ENCODE measurements at places on chromosomes 5 and 9.

DNA sequence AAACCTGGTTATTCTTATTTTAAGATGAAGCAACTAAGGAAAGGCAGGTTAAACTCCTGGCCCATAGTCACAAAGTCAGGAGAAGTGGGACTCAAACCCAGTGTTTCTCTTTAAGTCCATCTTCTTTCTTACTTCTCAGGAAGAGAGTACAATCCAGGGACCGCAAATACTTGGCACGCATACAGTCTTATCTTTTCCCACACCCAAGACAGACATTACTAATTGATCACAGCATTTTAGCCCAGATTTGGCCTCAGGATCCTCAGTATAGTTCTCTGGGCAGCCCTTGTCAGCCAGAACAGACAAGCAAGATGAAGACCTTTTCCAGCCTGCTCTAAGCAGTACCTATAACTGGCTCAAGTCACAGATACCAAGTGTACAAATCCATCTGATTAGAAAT lies 125.5 kb upstream of the RAI14 start:
- no peak for DNase-seq

DNA sequence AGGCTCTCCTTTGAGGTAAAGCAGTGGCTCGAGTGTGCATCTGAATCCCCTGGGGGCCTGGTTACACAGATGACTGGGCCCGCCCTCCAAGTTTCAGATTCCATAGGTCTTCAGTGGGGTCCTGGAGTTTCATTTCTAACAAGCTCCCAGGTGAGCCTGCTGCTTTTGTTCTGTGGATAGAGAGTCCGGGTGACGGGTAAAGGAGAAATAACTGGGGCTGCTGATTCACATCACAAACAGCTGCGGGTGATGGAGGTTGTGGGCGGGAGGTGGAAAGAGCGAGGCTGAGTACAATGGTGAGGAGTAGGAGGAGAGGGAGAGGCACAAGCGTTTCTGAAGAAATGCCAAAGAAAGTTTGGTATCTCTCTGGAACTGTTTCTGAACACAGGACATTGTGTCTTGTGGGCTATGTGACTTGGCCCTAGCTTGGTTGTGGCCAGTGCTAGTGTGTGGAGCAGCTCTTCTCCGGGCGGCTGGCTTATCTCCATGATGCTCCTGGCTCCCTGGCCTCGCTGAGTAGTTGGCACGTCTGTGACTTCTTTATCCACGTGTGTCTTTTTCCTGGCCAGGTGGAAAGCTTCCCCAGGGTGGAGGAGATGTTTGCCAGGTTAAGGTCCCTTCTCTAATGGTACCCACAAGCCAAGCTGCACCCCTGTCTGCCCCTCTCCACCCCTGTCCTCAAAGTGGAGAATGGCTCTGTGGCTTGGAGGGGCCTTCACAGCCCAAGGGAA lies 61.7 kb downstream of the HSPA4 start:
- no peak for DNase-seq

DNA sequence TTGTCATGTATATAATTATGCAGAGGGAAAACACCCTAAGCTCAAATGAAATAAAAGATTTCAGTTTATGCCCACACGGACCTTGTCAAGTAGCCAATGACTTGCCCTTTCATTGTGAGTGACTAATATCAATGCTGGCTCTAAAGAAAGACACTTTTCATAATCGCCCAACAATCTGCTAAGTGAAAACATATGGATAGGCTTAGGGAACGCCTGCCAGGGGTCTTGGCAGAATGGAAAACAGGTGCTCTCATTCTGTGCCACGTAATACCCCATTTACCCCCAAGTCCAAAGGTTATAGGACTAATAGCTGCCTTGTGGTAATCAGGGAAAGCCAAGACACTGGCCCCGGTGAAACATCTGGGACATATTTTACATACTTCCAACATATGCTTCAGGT lies 157.7 kb downstream of the SLF1 start:
- DNase-seq: no peak

DNA sequence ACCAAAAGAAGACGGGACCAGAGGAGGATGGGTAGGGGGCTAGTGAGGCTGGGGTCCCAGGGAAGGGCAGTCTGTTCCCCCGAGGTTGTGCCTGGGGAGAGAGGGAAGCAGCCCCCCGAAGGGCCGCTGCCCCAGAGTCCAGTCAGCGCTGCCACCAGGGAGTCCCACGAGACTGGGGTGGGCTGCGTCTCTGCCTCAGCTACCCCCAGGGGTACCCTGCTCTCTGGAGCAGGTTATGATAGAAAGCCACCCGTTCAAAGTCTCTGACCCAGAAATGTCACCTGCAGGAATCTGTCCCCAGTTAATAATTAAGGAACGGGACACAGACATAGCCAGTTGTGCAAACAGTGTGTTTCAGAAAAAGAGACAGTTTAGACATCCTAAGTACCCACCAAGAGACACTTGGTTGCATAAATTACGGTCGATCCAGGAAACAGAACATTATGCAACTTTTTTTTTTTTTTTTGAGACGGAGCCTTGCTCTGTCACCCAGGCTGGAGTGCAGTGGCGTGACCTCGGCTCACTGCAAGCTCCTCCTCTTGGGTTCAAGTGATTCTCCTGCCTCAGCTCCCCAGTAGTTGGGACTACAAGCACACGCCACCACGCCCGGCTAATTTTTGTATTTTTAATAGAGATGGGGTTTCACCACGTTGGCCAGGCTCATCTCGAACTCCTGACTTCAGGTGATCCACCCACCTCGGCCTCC lies 10.7 kb upstream of the AGPAT2 start:
- DNase-seq: no peak

- DNase-seq: no peak
Observed at GRCh38 chr9:18997151-18997550, 35.9 kb downstream of the SAXO1 start.

- DNase-seq: no peak
Observed at GRCh38 chr9:115192835-115193525, 75.0 kb upstream of the TNC start.

GRCh38 chr9:136061405-136061804 lies 33.7 kb downstream of the NACC2 start:
- no peak for DNase-seq

GRCh38 chr5:56692359-56693219 lies 122.8 kb upstream of the MAP3K1 start:
- no peak for DNase-seq

- DNase-seq: peak; percentile 54
Observed at GRCh38 chr9:136488247-136489214, 5.7 kb upstream of the SEC16A start.

- no peak for DNase-seq
Observed at GRCh38 chr9:16830806-16831205, 39.7 kb downstream of the BNC2 start.

DNA sequence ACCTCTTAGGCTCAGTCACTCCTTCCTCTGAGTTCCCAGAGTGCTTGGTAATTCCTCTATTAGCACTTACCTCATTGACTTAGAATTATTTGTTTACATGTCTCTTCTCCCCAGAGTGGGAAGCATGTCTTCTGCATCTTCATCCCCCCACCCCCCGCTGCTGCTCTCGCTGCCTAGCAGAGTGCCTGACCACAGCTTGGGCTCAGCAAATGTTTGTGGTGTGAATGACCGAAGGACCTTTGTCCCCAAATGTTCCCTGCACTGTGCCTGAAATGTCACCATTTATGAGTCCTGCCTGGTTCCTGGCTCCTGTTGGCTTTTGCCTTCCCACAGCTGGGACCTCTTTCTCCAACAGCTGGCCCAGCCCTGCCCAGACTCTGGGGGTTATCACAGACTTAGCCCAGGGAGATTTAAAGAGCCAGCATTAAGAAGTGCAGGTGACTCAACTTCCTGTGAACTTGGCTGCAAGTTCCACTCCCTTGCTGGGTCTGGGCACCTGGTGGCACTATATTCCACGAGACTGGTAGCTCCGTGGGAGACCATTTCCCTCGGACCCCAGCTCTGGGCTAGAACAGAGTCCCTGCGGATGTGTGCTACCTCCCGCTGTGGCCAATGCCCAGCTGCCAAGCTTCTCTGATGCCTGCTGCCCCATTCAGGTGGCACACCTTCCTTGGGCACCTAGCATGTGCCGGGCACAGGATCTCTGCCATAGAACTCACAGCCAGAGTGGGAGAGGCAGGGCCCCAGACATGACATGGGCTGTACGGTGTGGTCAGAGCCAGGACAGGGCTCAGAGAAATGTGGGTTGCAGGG lies 1.8 kb upstream of the HMCN2 start:
- no peak for DNase-seq

DNA sequence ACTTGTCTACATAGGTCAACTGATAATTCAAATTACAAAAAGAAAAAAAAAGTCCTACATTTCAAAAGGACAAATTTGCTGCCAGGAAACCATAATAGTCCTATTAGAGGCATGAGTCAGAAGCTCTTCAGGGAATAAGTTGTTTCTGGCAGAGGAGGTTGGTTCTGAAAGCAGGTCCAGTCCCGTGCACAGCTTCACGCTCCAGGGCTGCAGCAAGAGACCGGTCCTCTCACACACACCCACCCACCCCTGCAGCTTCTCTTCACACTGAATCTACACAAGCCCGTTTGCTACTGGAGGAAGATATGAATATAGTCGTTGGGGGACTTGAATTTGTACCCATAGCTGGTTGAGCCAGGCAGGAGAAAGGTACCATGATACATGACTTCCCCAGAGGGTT lies 36.9 kb upstream of the SLC1A3 start:
- no peak for DNase-seq

- no peak for DNase-seq
Observed at GRCh38 chr5:144102361-144102760, 68.1 kb downstream of the YIPF5 start.

DNA sequence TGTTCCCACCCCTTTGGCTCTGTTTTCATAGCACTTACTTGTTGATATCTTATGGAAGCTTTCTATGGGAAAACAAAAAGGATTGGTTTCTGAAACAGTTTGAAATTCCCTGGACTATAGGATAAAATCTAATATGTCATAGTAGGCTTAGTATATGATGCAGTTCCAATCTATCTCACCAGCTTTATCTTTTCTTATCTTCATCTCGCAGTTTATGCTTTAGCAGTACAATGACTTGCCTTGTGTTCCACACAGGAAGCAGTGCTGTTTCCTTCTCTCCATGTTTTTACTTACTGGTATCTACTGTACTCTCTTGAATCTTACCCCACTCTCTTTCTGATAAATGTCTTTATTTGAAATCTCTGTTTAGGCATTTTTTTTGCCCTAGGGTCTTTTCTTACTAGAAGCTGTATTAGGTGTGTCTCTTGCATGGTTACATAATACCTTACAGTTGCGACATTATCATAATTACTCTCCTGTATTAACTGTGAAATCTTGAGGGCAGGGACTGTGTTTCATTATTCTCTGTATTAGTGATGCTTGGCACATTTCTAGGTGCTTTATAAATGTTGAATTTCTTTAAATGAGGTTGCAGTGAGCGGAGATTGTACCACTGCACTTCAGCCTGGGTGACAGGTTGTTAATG lies 76.3 kb downstream of the FOCAD start:
- no peak for DNase-seq

DNA sequence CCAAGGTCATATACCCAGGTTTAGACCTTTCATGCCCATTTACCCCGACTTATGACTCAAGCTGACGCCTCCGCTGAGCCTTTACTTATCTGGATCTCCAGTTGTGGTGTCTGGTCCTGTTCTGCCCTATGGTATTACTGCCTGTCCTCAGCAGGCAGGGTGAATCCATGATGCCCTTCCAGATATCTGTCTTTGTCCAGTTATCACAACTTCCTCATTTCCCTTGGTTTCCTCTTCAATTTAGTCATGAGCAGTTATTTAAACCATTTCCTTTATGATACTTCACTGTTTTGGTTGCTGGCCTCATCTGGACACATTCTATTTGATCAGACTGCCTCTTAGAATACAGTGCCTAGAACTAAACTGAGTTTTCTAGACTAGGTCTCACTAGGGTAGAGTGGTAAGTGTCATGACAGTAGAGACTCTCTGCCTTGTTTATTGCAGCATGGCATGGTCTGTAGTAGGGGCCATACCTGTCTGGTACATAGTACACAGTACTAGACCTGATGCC lies 93.3 kb downstream of the MELK start:
- DNase-seq: no peak

- no peak for DNase-seq
Observed at GRCh38 chr5:180526269-180526668, 32.1 kb downstream of the CNOT6 start.

- DNase-seq: no peak
Observed at GRCh38 chr9:71213633-71214032, 92.2 kb upstream of the TRPM3 start.

- DNase-seq: no peak
Observed at GRCh38 chr5:7794823-7795222, 56.1 kb downstream of the CFAP90 start.

GRCh38 chr5:115087951-115088350 lies 81.8 kb downstream of the TRIM36 start:
- DNase-seq: no peak

DNA sequence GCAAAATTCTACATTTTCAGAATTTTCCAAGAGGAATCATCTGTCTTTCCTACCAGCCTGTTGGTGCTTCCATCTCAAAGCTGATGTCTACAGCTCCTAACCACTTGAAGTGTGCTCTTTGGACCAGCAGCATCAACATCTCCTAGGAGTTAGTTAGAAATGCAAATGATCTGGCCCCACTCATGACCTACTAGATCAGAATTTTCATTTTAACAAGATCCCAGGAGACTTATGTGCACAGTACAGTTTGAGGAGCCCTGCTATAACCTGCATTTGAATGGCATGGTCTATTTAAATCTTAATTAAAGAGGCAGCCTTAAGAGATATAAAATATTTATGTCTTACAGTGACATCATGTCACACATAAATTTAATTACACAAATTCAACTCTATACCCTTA lies 33.8 kb downstream of the ITK start:
- no peak for DNase-seq

- no peak for DNase-seq
Observed at GRCh38 chr9:133490865-133491655, 12.2 kb upstream of the SLC2A6 start.

- DNase-seq: no peak
Observed at GRCh38 chr9:33619666-33620404, 95.8 kb downstream of the ANKRD18B start.

GRCh38 chr5:154813736-154814135 lies 36.7 kb downstream of the FAXDC2 start:
- no peak for DNase-seq

DNA sequence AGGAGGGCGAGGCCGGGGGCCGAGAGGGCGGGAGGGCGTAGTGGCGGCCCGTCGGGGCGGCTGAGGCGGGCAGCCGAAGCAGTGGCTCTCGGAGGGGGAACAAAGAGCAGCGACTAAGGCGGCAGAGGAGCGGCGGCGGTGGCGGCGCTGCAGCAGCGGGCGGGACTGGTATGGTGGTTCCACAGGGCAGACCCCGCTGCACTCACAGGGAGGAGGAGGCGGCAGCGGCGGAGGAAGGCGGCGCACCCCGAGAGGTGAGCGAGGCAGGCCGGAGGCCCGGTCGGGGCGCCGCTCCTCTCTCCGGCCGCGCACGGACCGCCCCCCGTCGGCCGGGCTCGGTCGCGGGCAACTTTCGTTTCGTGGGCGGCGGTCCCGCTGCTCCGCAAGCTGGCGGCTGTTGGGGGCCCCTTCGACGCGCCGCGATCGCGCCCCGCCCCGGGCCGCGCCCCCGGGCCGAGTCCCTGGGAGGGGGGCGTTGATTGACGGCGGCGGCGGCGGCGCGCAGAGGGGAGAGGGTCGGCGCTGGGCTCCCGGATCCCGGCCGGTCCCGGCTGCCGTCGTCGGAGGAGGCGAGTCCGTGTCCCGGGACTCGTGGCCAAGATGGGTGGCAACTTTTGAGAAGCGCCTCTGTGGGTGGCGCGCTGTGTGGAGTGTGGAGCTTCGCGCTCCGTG lies 467 bp downstream of the CNOT6 start:
- DNase-seq: peak; percentile 24
